CD4-positive, alpha-beta T cell (primary cell): ENCODE measurements at places on chromosomes 1 and 21.

GRCh38 chr1:247407180-247407616 is 8.8 kb upstream of the NLRP3 start:
- DNase-seq = peak; percentile 70

DNA sequence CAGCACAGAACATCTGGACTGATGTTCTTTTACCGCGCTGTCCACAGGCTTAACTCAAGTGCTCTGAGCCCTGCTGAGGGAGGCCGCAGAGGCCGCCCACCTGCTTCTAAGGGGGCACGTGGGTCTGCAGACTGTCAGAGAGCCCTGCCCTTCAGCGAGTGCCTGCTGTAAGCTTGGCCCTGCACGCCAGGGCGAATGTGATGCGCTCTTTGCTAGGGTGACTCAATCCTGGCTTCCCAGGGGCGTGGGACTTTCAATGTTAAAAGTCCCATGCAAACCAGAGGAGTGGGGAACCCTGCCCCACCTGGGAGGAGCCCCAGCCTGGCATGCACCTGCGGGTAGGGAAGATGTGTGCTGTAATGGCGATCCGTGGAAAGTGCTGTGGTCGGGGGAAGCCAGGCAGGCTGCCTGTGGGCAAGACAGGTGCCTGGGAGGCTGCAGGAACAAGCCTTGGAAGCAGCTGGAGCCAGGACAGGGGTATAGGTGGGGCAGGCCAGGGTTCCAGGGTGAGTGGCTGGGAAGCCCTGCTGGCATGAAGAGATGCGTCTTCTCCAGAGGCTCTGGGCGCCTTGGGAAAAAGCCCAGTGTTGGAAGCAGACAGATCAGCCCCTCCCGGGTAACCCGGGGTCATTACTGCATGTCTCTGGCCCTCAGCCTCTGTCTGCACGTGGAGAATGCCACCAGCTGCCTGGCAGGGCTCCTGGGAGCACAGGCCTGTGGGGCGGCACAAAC is 594 bp upstream of the PANK4 start:
- DNase-seq = peak; percentile 36

DNA sequence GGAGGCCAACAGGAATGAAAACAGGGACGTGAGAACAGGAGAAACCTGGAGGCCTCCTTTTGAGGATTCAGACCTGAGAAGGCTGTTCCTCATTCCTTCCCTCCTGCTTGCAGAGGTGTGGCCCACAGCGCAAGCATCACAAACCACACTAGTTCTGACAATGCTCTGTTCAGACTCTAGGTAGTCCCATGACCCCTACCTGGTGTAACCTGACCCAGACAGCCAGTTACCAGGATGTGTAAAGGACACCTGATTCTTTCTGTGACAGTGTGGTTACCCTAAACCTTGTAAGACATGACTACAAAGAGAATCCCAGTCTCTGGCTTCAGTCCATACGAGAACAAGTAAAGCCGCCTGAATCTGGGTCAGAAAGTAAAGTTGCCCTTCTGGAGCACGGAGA is 3.2 kb downstream of the MECR start:
- no peak for DNase-seq

- DNase-seq = peak; percentile 57
These were observed 434 bp downstream of the EVA1B start for GRCh38 chr1:36322786-36323635.

- DNase-seq = no peak
These were observed 220.7 kb upstream of the C1orf174 start for GRCh38 chr1:4120557-4121292.

GRCh38 chr1:208132287-208132882 is 111.8 kb downstream of the PLXNA2 start:
- DNase-seq = peak; percentile 21

- DNase-seq = peak; percentile 51
These were observed 50.0 kb downstream of the TBCE start for GRCh38 chr1:235417086-235417697.

DNA sequence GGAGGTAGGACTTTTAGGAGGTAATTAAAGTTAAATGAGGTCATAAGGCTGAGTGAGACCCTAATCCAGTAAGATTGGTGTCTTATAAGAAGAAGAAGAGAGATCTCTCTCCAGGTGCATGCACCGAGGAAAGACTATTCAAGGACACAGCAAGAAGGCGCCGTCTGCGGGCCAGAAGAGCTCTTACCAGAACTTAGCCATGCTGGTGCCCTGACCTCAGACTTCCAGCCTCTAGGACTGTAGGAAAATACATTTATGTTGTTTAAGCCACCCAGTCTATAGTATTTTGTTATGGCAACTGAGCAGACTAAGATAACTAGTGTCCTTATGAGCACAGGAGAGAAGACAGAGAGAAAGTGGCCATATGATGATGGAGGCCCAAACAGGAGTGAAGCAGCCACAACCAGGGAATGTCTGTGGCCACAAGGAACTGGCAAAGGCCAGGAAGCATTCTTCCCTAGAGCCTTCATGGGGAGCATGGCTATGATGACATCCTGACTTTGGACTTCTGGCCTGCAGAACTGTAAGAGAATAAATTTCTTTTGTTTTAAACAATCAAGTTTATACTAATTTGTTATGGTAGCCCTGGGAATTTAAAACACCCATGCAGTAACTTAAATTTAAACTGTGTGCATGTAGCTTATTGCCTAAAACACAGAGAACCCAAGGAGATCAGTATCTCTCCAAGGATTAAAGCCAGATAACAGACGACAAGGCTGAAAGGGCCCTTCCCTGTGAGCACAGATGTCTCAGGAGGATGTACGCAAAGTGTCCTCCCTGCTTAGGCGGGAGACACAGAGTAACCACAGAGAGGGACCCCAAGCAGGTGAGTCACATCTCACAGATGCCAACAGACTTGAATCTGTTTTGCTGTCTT is 9.9 kb upstream of the CD58 start:
- no peak for DNase-seq

DNA sequence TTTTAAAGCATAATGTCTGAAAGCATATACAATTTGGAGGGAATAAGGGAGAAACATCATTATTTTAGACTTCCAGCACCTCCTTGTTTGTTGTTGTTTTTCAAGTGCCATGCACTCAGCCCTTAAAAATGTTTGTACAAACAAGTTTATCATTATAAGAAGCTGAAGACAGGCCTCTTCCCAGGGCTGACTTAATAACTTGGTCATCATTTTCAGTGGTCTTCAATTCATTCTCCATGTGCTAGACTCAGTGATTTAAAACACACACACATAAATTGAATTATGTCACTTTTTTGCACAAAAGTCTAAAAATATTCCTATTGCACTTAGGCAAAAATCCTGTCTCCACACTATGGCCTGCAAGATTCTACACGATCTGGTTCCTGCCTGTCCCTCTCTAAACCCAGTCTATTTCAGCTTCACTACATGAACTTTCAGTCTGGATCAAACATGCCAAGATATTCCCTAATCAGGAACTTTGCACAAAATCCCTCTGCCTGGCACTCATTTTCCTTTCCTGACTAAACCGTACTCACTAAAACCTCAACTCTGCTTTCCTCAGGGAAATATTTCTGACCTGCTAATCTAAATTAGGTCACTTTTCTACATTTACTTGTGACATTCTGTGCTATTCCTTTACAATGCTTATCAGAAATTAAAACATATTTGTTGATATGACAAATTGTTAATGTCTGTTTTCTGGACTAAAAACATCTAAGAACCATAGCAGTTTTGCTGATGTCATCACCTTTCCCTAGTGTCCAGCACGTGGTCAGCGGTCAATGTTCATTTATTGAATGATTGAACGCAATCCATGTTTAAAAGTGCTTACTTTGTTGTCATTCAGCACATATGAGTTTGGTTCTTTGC is 14.8 kb upstream of the GBP5 start:
- DNase-seq = no peak

- DNase-seq = no peak
These were observed 558.2 kb upstream of the USP24 start for GRCh38 chr1:55773211-55773940.

DNA sequence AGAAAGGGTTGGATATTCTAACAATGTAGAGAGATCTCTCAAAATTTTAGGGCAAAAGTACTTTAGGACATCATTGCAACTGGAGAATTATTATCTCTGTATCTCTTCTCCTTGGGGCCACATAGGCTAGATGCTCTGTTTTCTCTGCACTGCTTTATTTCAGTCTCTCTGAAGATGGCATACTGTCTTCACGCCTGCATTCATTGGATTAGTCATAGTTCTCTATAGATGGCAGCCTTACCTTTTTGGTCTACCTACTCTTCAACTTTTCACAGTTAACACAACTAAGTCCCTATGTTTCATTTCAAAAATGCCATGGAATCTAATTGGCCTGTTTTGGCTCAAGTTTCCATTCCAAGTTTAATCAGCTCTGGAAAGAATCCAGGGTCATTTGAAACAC is 1623.3 kb upstream of the B3GALT2 start:
- no peak for DNase-seq
